ENCODE measurements at places on chromosomes 5 and 9.

DNA sequence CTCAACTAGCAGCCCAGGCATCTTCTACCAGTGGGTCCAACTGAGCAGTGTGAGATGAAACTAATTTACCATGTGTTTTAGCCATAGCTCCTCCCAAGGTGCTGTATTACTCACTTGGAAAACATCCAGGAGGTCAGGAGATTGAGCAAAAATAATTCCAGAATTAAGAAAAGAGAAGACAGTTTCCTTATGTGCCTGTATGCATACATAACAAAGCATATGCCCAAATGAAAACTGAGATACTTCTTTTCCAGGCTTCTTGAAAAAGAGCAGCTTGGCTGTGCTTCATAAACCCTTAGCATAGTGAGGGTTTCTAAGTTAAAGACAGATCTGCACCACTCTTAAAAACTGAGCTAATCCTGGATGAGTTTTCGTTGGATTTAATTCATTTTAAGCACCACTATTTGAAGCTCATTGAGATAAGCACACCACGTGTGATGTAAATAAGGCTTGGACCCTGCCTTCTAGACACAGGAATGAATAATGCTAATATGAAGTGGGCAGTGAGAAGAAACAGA is 119.4 kb downstream of the ADAMTS12 start:
- DNase-seq, result no peak
- H3K27me3 ChIP-seq, result no peaks in the 10 kb centered on the region
- H3K27ac ChIP-seq, result no peak overlapping the region
- H3K36me3 ChIP-seq, result peaks cover 3% of the 10 kb centered on the region

GRCh38 chr5:61441742-61442141 is 109.7 kb downstream of the ZSWIM6 start:
- H3K36me3 ChIP-seq, result peaks cover 45% of the 10 kb centered on the region
- peaks cover 3% of the 10 kb centered on the region for H3K4me1 ChIP-seq
- H3K27me3 ChIP-seq, result no peaks in the 10 kb centered on the region
- H3K27ac ChIP-seq, result no peak overlapping the region
- no peak overlapping the region for H3K4me3 ChIP-seq

GRCh38 chr5:144035046-144035740 is 135.3 kb downstream of the YIPF5 start:
- no peak for DNase-seq
- no peaks in the 10 kb centered on the region for H3K4me1 ChIP-seq
- H3K27ac ChIP-seq, result no peak overlapping the region
- H3K4me3 ChIP-seq, result no peak overlapping the region

DNA sequence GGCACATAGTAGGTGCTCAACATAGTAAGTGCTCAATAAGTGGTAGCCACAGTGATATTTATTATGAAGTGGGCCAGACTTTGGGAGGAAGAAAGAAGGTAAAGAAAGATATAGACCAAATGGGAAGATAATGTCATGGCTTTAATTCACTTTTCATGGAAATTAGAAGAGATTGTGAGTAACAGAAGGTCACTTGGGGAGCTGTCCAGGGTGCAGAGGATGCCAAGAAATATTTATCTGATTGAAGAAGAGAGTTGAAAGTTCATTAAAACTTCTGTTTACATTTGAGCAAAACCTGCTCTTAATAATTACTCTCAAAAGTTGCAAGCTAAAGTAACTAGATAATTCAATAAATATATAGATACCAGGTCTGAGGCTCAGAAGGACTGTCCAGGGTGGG is 28.3 kb upstream of the IL33 start:
- H3K4me3 ChIP-seq, result no peak overlapping the region
- peaks cover 8% of the 10 kb centered on the region for H3K36me3 ChIP-seq
- no peak for DNase-seq
- H3K27ac ChIP-seq, result no peak overlapping the region
- no peaks in the 10 kb centered on the region for H3K27me3 ChIP-seq

DNA sequence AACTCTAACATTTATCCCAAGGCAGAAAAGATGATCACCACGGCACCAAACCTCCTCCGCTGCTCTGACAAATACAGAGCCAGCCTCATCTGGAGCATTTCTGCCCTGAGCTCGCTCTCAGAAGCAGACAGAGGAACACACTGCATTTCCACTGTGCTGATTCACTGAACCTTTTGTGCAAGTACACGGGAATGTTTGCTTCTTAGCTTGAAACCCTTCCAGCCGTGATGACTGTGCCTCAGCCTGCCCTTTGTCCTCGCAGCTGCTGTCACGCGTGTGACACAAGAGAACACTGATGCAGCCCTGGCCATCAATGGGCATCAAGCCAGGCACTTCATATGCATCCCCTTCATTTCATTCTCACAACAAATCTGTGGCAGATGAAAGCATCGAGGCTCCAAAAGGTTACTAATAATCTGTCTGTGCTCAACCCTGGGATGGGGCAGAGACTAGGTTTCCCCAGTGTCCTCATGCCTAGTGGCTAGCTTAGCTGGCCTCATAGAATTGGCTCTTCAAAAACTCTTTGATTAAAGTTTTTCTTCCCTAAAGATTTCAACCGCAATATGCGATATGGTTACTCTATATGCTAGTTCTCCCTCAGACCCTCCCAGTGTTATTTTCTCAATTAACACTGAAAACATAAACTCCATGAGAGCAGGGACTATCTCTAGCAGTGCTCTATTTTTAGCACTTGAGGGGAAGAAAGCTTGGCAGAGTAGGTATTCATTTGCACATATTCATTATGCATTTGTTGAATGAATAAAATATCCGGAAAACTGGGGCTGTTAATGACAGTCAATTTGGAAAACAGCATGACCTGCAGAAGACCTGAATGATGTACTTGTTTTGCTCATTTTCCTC is 7.3 kb downstream of the CDC14B start:
- peak overlapping the region; percentile 10 for H3K4me3 ChIP-seq
- peak overlapping the region; percentile 87 for H3K27ac ChIP-seq
- H3K4me1 ChIP-seq, result peaks cover 64% of the 10 kb centered on the region
- no peaks in the 10 kb centered on the region for H3K27me3 ChIP-seq

GRCh38 chr5:169873642-169874041 is 106.7 kb downstream of the INSYN2B start:
- no peak overlapping the region for H3K4me3 ChIP-seq
- H3K4me1 ChIP-seq, result peaks cover 4% of the 10 kb centered on the region
- no peak for DNase-seq
- H3K27me3 ChIP-seq, result no peaks in the 10 kb centered on the region
- no peak overlapping the region for H3K27ac ChIP-seq
- H3K36me3 ChIP-seq, result no peaks in the 10 kb centered on the region

- H3K4me1 ChIP-seq, result peaks cover 48% of the 10 kb centered on the region
- no peak for DNase-seq
- no peak overlapping the region for H3K4me3 ChIP-seq
- peaks cover 2% of the 10 kb centered on the region for H3K27me3 ChIP-seq
- peaks cover 2% of the 10 kb centered on the region for H3K36me3 ChIP-seq
Measured at GRCh38 chr9:113879911-113880310, 3.8 kb downstream of the ZNF618 start.

DNA sequence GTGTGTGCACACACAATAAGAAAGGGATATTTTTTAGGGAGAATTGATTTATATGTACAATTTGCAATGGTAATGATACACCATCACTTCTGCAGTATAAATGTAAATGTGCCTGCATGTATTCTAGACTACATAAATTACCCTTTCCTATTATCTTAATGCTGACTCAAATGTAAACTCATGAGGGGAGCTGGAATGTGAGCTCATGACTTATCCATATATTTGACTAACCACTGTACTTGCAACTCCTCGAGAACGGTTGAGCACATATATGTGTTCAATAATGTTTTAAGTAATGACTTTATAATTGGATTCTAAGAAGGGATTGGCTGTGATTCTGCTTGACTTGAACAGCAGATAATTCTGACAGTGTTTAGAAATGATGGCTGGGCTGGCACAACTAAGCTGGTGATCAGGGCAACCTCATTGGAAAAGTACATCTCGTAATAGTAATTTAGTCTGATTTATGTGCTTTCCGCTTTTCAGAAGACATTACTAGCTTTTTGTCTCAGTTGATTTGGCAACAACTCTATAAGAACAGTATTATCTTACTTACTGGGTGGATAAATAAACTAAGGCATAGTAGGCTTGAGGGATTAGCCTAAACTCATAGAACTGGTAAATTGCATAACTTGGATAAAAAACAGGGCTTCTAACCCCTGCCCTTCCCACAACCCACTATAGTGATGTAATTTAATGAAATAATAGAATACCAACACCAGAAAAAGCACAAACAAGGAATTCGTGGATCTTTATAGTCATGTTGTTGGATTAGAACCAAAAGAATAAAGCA is 130.2 kb upstream of the SPEF2 start:
- peaks cover 42% of the 10 kb centered on the region for H3K4me1 ChIP-seq
- no peaks in the 10 kb centered on the region for H3K36me3 ChIP-seq
- H3K4me3 ChIP-seq, result no peak overlapping the region
- H3K27ac ChIP-seq, result no peak overlapping the region

DNA sequence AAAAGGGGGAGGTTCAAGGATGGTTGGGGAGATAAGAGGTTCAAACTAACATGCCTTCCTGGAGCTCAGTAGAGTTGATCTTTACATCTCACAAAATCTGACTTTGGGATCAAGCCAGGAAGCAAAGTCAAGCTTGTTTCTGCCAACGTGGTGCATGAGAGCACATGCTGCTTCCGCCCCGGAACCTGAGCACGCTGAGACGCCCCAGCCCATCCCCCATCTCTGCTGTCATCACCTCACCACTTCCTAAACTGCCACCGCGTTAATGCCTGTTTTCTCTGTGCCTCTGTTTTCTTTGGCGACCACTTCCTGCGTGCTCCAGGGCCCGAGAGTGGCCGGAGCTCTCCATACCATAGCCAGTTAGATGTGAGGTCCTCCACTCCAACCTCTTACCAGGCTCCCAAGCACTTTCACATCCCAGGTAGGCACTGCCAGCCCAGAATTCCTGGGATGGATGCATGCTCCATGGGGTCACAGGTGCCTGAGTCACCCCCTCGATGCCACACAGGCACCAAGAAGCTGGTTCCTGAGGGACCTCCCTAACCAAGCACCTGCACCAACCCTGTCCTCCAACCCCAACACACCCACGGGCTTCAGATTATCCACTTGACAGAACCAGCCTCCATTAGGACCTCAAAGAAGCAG is 31.2 kb upstream of the AFAP1L1 start:
- no peak overlapping the region for H3K4me3 ChIP-seq
- peaks cover 4% of the 10 kb centered on the region for H3K27me3 ChIP-seq
- H3K27ac ChIP-seq, result peak overlapping the region; percentile 14
- no peaks in the 10 kb centered on the region for H3K36me3 ChIP-seq

DNA sequence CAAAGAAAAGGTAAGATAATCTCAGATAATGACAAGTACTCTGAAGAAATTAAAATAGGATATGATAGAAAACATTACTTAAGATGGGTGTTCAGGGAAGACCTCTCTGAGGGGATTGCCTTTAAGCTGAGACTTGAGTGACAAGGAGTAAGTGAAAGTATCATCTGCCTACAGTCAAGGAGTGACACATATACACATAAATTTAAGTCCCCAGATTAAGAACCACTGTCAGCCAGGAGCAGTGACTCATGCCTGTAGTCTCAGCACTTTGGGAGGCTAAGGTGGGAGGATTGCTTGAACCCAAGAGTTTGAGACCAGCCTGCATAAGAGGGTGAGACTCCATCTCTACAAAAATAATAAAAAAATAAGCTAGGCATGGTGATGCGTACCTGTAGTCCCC is 19.7 kb upstream of the ANKHD1 start:
- H3K27ac ChIP-seq, result no peak overlapping the region
- H3K36me3 ChIP-seq, result no peaks in the 10 kb centered on the region
- H3K4me3 ChIP-seq, result no peak overlapping the region

- no peaks in the 10 kb centered on the region for H3K36me3 ChIP-seq
- H3K4me3 ChIP-seq, result no peak overlapping the region
- H3K4me1 ChIP-seq, result peaks cover 3% of the 10 kb centered on the region
- no peaks in the 10 kb centered on the region for H3K27me3 ChIP-seq
- no peak for DNase-seq
Measured at GRCh38 chr5:1245905-1246576, 20.9 kb downstream of the SLC6A18 start.

DNA sequence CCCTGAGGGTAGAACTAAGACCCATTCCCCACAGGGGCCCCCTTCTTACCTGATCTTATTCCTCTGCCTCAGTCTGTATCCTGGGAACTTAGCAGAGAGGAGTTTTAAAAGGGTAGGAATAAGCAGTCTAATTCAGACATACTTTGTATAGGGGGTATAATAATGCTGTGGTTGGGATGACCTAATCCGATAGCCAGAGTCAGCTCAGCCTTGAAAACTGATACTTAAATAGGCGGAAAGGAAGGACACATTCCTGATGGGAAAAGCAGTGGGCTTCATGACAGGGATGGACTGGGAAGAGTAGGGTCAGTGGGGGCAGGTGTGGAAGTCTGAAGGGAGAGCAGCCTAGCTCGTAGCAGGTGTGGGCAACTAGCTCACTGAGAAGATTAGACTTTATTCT is 52.2 kb upstream of the TESK1 start:
- H3K27me3 ChIP-seq, result no peaks in the 10 kb centered on the region
- no peaks in the 10 kb centered on the region for H3K4me1 ChIP-seq
- H3K36me3 ChIP-seq, result no peaks in the 10 kb centered on the region

- H3K27ac ChIP-seq, result peak overlapping the region; percentile 81
- DNase-seq, result no peak
- H3K36me3 ChIP-seq, result peaks cover 23% of the 10 kb centered on the region
Measured at GRCh38 chr5:141940695-141941271, 17.1 kb downstream of the DELE1 start.

GRCh38 chr5:34656001-34656699 is at the start of gene RAI14:
Gene RAI14 (plus strand): TSS chr5:34656328. CDS start chr5:34686920, 30,592 bp downstream.
- peaks cover 11% of the 10 kb centered on the region for H3K36me3 ChIP-seq
- H3K27ac ChIP-seq, result peak within 1 kb of the TSS; percentile 96
- H3K27me3 ChIP-seq, result no peaks in the 10 kb centered on the region
- H3K4me3 ChIP-seq, result peak within 1 kb of the TSS; percentile 85

GRCh38 chr9:97858393-97858713 is 5.3 kb downstream of the FOXE1 start:
- H3K36me3 ChIP-seq, result 0 out of 2 replicates have a peak, but pooled peaks cover 2% of the 10 kb centered on the region
- H3K4me3 ChIP-seq, result peak overlapping the region; percentile 58
- H3K27me3 ChIP-seq, result peaks cover 90% of the 10 kb centered on the region
- no peak overlapping the region for H3K27ac ChIP-seq

GRCh38 chr9:126906091-126906490 is 8.5 kb upstream of the RALGPS1 start:
- H3K4me1 ChIP-seq, result peaks cover 9% of the 10 kb centered on the region
- DNase-seq, result no peak
- no peak overlapping the region for H3K27ac ChIP-seq
- peaks cover 4% of the 10 kb centered on the region for H3K27me3 ChIP-seq
- no peaks in the 10 kb centered on the region for H3K36me3 ChIP-seq

Measured in WTC11 (cell line).